Thyroid gland (tissue), 4 donors: ENCODE measurements at places on chromosomes 6 and 20. TPM values are rescaled to one million over a fixed set of nuclear protein-coding genes. Genes with fewer than 3 reads are reported as not detected.

ZFP64 gene
- 13.2 TPM for total RNA-seq

PBOV1 gene
- not detected for total RNA-seq

- no peak for DNase-seq
These were observed 458.3 kb downstream of the MMUT start for GRCh38 chr6:49004801-49005200.

DNA sequence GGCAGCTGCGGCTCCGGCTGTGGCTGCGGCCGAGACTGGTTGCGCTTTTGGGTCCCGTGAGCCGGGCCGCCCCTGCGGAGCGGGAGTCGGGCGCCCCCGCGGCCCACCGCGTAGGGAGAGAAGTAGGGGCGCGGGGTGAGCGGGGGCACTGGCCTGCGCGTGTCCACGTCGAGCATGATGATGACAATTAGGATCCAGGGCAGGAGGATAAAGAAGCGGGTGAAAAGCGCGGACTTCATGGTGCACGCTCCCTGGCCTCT, 739 bp downstream of the B3GAT2 start:
- DNase-seq: no peak

DNA sequence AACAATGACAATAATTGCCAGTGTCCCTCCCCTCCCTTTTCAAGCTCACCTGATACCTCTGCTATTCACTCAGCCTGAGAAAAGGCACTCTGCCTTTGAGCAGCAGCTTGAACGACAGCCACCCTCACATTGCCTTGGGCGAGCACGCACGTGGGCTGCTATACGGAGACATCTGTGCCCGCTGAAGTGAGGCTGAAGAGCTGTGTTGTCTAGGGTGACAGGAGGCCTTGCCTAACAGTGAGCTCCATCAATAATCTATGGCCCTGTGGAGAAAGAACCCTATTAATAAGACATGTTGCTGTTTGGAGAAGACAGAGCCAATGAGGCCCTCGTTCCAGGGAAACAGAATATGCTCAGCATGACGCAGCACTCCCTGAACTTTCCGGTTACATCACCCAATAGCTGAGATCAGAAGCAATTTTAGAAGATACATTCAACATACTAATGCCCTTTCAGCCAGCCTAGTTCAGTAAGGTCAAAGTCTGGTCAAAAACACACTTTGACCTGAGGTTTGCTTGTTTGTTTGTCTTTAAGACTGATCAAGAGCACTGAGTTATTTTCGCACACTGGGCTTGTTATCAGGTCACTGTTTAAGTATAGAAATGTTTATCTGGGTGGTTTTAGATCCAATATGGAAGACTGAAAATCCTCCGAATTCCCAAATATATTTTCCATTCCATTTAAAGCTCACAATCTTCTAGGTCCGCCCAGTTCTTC, 30.6 kb downstream of the RBM24 start:
- peak; percentile 7 for DNase-seq

GRCh38 chr6:24987446-24988115, 51.8 kb upstream of the RIPOR2 start:
- no peak for DNase-seq

- DNase-seq: no peak
These were observed 260.5 kb downstream of the DLL1 start for GRCh38 chr6:170030284-170030815.
